ENCODE measurements at places on chromosomes 5 and 9.

DNA sequence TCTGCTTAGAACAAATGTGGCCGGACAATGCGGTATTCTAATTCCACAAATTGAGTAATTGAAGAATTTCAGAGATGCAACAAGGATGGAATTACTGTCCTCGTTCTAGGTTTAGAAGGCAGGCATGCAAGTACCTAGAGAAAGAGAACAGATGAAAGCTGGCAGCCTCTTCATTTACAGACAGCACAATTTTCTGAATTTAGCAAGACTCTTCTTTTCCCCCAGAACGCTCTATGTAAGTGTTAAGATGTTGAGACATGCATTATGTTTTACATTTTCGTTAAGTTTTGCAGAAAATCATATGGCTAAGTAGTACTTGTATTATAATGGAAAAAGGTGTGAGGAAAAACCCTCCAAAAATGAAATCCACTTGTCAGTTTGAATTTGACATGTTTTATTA, 259.5 kb upstream of the ARRDC3 start:
- DNase-seq = no peak

DNA sequence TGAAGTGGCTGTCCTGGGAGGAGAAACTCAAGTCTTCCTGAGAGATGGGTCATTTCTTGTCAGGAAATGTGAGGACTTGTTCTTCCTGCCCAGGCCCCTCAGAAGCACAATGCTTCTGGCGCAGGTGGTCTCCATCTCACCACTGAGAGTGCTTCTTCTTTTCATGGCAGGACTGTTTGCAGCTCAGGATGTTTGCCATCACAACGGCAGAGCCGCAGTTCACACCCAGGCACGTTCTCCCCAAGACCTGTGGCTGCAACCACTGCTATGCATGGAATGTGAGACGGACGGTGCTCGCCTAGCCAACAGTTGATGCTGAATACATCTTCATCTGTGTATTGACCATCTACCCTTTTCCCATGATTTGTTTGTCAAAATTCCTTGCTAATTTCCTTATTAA, 216.3 kb downstream of the GADD45G start:
- peak; percentile 35 for DNase-seq

DNA sequence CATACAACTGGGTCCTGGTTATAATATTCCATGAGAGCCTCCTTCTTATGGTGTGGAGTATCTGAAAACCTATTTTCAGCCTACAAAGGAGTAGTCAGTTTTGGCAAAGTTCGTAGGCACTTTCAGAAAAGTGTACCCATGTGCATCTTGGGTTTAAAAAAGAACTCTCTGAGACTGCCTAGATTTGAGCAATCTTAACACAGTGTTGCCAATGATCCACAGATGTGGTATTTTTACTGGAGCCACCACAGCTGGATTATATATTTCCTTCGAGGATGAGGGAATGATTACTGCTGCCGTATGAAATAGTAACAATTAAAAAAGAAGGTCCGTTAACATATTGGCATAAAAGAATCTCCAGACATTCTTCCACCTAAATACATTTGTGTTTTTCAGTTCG, 1.1 kb downstream of the PALM2AKAP2 start:
- DNase-seq = no peak

GRCh38 chr5:103938146-103938695, 375.6 kb upstream of the NUDT12 start:
- no peak for DNase-seq

- DNase-seq = no peak
Observed at GRCh38 chr5:138263581-138263980, 10.8 kb downstream of the GFRA3 start.

DNA sequence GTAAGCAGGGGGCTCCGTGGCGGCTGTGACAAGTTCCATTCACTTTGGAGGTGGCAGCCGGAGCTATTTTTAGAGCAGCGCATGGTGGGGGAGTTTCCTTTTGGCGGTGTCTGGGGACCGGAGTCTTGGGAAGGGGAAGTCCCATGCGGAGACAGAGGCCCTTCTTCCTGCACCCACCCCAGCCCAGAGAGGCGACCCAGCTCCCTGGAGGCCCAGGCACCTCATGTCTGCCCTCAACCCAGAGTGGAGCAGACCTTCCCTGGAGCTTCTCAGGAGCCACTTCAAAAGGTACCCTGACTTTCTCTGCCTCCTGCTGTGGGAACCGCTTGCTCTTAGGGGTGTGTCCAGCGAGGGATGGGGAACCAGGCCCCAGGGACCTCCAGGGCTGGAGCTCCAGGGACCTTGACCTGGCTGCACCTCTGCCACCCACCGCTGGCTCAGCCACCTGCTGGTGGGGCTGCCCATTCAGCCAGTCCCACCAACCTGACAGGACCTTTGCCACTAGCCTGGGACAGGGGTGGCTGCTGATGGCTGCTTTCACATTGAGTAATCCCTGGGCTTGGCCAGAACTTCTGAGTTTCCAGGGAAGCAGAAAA, 34.1 kb downstream of the NEK6 start:
- DNase-seq = no peak

- no peak for DNase-seq
Observed at GRCh38 chr5:120153551-120153950, 310.5 kb upstream of the PRR16 start.

DNA sequence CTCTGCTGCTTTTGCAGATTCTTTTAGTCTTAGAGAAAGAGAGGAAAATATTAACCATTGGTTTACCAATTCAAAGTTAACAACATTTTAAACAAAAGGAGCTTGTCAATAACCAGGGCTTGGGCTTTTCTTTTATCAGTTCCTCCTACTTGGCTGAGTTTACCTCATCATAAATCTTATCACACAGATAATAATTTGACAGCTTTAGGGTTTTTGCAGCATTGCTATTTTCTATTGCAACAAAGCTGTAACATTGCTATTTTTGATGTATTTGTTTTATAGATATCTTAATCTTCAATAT, 9.8 kb upstream of the ABL1 start:
- DNase-seq = no peak

DNA sequence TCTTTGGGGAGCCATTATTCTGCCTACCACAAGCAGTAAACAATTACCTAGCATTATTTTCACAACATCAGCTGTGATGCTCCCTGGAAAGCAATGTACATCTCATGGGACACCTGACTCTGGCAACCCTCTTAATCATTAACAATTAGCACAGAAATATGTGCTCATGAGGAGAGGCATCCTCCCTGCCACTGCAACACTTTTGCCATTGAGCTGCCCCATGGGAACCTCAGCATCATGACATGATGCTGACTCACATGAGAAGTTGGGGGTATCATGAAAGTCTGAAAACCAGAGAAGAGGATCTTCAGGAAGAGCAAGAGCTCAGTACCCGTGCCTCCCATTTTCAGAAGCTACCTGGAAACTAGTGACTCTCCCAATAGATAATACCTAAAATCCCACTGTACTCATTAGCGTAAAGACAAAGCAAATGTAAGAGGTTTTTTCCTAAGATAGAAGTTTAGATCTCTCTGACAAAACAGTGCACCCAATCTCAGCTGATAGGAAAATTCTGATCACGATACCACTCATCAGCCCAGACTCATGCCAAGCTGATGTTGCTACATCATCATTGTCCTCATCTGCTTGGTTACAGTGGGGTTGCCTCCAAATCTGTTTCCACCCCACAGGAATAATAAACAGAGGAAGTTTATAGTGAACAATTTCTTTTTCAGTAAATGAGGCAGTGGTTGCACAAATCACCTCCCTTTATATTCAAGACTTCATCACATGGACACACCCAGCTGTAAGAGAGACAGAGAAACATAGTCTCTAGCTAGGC, 244.5 kb downstream of the NR2F1-AS1 start:
- peak; percentile 13 for DNase-seq

- DNase-seq = no peak
Observed at GRCh38 chr9:114250648-114251047, 72.2 kb upstream of the ORM1 start.

GRCh38 chr9:137756045-137756744, 121.4 kb upstream of the CACNA1B start:
- DNase-seq = no peak

DNA sequence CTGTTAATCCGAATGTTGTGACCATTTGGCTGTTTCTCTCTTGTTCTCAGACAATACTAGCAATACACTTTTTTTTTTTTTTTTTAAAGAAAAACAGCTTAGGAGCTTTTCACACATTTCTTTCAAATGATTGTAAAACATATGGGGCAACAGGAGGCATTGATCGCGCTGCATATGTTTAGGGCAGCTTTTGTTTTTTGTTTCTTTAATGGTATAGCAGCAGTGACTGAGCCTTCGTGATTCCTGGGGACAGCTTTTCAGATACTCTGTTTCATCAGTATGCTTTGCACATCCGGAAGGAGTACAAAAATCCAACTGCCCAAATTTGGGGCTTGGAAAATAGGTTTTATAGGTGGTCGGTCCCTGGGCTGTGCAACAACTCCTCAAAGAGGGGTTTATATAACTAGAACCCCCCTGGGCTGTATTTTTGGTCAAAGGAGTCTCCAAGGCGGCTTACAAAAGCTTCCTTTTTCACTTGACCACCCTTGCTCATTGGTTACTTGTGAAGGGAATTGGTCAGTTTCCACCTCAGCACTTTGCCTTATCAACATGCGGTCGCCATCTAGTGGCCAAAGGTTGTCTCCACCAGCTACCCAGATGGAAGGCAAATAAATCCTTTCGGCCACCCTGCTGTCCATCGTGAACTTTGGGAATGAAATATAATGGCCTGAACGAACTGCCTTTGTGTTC, 91.8 kb downstream of the PDE6A start:
- DNase-seq = peak; percentile 61

DNA sequence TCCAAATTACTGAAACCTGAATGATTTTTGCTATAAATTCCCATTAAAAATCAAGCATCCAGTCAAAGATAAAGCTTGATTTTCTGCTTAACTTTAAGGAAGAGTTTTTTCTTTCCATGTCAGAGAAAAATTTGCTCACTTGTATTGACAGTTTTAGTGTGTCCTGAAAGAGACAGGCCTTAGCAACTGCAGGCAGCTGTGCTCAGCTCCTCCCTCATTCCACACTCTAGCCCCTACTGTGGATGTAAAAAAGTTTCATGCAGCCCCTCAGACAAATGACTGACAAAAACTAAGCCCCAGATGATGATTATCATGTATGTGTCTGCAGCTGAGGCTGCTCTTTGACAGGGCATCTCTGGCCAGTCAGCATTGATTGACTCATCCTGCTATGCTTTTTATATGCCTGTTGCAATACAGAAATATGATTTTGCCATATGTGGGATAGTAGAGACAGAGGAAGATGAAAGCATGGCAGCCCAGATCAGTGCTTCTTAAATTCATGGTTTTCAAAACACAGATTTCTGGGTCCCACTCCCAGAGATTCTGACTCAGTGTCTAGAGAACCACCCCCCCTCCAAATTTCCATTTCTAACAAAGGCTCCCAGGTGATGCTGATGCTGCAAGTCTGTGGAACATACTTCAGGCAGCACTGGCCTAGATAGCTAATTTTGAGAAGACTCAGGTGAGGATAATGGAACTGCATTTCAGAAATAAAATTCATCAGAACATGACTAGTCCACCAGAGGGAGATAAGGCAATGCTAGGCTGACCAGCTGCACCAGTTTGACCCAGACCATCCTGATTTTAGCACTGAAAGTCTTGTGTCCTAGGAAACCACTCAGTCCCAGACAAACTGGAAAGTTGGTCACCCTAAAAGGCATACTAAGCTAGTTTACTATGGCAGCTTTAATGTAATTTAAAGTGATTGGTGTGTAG, 298.7 kb upstream of the KCNN2 start:
- no peak for DNase-seq

GRCh38 chr5:149200355-149200754, 59.1 kb downstream of the ABLIM3 start:
- no peak for DNase-seq

GRCh38 chr5:106875591-106876297, 795.0 kb downstream of the EFNA5 start:
- peak; percentile 61 for DNase-seq

DNA sequence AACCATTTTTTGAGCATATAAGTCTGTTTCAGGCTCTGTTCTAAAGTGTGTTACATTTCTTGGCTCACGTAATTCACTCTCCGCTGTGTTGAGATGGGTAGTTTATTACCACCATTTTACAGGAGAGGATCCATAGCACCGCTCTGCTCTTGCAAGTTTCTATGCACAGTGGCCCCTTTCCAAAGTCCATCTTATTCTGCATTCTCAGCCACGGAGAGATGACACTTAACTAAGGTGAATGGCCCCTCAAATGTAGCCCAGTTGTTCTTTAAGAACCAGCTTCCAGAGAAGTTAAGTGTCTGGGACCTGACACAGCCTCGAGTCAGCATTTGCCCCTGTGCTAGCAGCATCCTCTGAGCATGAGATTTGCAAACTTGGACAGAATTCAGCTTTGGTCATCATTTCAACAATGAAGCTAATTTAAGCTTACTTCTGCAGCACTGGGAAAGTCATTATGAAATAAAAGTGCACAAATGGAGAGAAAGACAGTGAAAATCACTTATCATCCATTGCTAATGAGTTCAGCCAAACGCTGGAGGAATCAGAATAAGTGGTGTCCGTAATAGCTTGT, 61.9 kb downstream of the FAM78A start:
- no peak for DNase-seq

DNA sequence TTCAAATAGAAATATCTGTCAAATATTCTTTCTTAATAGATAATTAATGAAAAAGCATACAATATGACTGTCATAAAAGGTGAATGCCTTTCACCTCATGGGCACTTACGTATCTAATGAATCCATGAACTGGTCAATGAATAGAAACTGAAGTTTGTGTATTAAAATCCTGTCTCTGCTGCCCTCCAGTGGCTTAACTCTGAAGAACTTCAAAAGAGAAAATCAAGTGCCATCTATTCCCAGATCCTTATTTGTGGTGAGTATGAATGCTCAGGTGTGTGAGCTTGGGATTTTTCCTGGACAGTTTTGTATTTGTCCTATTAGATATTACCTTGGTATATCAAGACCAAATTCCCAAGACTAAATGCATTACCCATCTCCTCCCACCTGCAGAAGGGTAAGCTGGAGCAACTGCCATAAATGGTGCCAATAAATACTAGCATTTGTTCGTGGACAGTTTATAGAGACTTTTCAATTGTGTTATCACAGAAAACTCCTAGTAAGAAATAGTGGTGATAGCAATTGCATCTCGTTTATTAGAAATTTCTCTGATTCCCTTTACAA, 44.0 kb upstream of the SVEP1 start:
- DNase-seq = peak; percentile 55

DNA sequence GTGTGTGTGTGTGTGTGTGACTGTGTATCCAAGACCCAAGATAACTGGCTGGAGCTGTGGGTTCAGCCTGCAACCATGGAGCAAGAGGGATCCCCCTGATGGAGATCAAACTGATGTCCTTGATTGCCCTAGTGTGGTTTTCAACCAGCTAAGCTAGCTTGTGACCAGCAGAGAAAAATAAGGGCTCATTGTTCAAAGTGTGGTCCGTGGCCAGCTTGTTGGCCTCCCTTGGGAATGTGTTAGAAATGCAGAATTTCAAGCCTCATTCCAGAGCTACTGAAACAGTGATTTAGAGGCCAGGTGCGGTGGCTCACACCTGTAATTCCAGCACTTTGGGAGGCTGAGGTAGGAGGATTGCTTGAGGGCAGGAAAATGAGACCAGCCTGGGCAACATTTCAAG, 79.9 kb downstream of the ACER2 start:
- no peak for DNase-seq

DNA sequence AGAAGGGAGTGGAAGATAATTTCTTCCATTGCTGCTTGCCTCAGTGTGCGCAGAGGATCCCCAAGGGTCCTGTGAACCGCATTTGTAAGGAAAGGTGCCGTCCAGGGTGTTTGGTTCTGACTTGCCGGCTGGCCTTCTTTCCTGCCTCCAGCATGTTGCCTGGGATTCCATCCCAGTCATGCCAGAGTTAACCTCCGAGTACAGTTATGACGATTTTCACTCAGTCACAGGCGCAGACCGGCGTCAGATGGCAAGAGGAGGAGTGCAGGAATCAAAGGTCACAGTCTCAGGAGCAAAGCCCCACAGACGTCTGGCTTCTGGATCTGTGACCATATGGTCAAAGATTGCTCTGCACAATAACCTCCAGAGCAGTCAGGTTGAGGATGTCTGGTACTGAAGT, 5.9 kb upstream of the GADD45G start:
- no peak for DNase-seq
